Caudate nucleus (tissue), 63 donors: ENCODE measurements at places on chromosomes 6 and 20.

DNA sequence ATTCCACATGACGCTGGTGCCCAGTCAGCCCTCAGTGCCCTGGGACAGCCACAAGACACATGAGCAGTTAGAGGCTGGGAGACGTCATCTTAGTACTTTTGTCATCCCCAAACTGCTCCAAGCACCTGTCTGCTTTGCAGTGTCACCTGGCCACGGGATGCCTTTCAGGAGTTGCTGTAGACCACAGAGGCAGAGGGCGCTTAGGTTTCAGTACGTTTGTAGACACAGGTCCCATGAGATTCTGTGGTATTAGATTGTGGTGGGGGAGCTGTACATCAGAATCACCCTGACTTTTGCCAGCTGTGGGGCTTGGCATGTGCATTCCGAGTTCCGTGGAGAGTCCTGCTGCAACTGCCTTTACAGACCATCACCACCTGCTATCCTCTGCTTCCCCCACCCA lies 16.7 kb downstream of the MAVS start:
- DNase-seq: no peak

- peak; percentile 96 for DNase-seq
Observed at GRCh38 chr20:57395111-57395966, 4.1 kb downstream of the RBM38 start.

DNA sequence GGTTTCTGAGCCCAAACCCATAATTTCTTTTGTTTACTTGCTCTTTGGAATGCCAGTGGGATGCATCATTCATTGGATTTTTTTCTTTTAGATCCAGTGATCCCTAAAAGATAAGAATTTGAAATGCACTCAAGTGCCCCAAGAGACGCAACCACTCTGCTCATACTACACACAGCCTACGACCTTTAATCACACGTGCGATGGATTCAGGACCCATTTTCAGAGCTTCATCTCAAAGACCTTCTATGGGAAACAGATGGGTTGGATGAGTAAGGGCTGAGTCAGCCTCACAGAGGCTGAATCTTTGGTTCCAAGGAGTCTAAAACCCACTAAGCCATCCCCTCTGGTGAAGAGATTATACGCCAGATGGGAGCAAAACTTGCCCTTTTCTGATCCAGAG lies 265.5 kb upstream of the EXOC2 start:
- no peak for DNase-seq

DNA sequence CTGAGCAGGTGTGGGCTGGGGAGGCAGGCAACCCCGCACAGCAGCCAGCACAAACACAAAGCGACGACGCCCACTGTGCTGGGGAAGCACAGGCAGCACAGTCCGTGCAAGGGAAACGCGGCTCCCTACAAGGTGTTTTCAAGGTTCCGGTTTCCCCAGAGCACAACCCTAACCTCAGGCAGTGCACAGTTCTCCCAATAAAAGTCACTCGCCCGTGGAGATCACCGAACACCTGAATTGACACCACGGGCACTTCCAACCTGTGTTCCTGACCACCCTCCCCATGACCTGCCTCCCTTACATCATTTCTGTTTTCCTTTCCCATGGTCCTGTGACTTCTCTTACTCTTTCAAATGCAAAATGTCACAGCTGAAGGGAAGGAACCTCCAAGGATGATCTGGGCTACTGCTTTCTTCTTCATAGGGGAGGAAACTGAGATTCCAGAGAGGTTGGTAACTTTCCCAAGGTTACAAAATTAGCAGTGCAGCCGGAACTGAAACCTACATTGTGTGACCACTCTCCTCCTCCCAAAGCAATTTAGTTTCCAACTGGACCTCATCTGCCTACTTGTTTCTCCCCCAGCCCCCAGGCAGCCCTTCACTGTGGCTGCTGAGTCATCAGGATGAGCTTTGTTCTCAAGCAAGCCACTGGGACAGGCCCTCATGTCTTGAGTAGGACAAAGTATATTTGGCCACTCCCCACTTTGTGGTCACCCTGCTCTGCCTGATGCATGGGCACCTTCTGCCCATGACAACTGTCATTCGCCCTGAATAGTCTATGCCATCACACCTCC lies 125.3 kb downstream of the ATXN1 start:
- DNase-seq: no peak

DNA sequence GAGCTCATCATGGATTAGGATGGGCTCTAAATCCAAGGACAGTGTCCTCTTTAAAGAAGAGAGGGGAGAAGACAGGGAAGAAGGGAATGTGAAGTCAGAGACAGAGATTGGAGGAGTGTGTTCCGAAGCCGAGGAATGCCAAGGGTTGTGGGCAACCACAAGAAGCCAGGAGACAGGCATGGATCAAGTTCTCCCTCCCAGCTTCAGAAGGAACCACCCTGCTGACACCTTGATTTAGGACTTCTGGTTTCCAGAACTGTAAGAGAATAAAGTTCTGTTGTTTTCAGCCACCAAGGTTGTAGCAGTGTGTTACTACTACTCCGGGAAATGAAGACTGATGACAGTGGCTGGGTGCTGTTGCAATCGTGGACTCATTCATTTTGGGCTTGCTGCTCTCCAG lies 120.1 kb downstream of the RPS12 start:
- DNase-seq: no peak

DNA sequence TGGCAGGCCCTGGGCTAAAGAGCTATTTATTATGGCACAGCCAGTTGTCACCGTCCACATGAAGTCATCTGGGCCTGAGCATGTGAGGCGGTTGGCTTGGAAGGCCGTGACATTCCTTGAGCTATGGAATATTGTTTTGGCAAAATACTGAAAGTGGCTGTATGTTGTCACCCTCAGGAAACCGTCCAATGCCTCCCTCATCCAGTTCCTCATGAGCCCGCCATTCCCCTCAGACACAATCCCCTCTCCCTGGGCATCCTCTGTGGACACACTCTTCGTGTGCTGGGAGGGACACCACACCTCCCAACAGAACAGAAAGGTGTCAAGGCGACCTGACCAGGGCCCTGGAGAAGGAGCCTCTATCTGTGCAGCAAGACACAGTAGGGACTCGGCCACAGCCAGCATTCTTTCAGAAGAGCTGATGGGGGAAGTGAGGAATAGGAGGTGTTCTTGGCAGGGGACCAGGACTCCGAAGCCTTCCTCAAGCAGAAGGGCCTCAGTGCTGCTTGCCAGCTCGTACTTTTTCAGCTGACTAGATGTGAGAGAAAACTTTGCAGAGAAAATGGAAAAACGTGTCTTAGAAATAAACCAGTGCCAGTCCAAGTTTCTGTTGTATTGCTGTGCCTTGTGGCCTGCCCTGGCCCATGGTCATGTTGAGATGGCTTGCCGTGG lies 120.5 kb downstream of the SOD2 start:
- no peak for DNase-seq

- DNase-seq: peak; percentile 62
Observed at GRCh38 chr20:20492521-20493332, 124.8 kb downstream of the INSM1 start.

GRCh38 chr6:84193114-84193708 lies 34.2 kb downstream of the CEP162 start:
- DNase-seq: no peak

GRCh38 chr6:97394160-97394748 lies 111.2 kb upstream of the MMS22L start:
- DNase-seq: no peak

GRCh38 chr6:18115356-18115755 lies 7.1 kb downstream of the NHLRC1 start:
- DNase-seq: no peak

DNA sequence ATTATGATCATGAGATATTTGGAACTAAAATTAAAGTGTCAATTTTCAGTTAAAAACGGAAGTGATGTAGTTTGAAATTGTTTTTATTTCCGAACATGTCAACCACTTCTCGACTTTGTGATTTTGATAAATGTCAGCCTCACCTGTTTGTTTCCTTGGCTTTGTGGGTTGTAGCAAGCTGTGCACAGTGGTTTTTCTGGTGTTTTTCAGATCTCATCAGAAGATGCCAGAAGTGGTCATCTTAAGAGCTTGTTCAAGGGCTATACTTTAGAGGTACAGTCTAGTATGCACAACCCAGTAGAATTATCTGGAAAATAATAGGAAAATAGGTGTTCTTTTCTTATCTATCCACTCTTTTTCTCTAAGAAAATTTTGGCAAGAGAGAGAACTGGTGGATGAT lies 134.0 kb downstream of the GRIK2 start:
- DNase-seq: no peak

DNA sequence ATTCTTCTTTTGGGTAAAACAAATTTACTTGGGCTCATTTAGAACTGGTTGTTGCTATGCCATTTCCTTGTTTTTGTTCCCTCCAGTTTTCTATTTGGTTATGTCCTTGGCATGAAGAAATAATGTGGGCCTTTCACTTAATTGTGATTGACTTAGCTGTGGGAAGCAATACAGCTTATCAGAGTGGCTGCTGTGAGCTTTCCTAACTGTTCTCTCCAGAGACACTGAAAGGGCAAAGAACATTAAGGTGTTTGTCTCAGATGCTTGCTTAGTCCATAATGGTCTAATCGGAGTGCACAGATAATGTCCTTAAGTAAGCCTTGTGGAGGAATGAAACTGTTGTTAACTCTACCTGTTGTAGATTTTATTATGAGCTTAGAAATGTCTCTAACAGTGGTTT lies 56.6 kb downstream of the SH3BGRL2 start:
- no peak for DNase-seq

DNA sequence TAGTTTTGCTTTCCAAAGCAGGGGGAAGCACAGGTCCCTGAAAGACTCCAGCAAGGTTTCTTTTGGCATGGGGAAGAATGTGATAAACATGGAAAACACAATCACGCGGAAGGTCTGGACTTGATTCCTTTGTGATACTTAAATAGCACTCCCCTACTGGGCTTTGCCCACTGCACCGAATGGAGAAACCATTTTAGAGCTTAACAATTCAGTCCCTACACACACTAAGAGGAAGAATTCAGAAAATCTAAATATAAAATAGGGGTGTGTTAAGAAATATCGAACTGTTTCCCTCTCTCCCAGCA lies 71.4 kb upstream of the NHSL1 start:
- no peak for DNase-seq

DNA sequence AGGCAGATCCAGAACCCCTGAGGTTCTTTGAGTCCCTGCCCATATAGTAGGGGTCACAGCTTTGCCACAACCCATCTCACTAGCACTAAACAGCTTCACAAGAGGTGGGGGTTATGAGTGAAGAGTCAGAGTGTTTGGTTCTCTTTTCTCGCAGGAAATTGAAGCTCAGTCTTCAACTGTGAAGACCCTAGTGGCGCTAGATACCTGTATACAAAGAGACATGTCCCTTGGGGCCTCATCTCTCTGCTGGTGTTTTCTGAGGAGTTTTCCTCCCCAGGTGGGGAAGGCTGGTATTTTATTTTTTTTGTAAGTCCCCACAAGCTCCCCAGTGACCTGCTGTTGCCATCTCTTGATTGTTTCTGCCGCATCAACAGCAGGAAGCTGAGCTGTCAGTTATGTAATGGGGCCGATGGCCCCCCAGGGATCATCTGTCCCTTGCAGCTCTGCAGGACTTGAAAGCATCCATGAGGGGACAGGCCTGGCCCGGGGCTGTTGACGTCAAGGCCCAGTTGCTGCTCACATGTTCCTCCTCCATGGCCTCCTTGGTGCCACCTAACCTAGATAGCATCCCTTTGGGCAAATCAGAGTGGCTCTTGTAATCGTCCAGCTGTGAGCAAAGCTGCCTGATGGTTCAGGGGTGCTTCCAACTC lies 23.1 kb downstream of the STK35 start:
- DNase-seq: no peak

DNA sequence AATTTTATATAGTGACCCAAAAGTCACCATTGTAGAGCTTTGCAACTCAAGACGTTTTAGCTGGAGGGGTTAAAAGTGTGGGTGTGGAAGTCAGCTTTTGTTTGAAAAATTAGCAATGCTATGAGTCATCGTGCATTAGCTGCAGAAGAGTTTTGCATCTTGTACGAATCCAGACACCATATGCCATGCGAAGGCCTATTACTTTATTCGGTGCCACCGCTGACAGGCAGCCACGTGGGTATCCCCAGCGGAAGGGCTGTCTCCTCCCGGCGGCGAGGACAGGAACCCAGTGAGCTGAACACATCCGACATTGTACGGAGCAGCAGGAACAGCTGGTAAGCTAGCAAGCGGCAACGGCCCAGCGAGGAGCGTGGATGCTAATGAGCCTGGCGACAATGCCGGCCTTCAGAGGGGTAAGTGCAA lies 84.4 kb downstream of the INSM1 start:
- peak; percentile 83 for DNase-seq

GRCh38 chr20:19211252-19211651 lies 1.2 kb upstream of the SLC24A3 start:
- no peak for DNase-seq

- DNase-seq: no peak
Observed at GRCh38 chr6:13419422-13420195, 67.8 kb downstream of the GFOD1 start.

DNA sequence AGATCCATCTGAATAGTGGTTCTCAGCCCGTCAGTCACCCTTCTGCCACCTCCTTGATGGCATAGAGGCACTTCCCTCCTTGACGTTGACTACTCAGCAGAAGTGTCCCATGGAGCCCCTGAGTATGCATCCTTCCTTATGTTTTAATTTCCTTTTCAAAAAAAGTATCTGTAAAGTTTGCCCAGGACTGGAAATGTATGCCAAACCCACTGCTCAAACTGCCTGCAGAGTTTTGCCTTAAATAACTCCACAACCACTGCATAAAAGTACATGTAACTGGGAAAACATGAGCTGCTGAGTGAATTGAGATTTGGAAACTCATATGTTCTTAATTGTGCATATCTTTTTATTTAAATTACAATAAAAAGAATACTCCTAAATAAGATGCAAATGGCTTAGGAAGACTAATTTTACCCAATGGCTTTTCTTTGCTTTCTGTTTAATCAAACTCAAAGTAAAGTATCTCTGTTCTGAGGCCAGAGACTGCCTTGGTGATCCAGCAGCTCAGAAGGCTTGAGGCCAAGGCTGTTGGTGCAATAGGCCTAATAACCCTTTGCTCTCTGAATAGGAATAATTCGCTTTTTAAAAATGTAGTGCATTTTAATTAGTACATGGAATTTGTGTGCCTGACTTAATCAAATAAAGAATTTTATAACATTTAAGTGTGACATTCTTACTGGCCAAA lies 90.4 kb downstream of the FNDC1 start:
- DNase-seq: no peak

DNA sequence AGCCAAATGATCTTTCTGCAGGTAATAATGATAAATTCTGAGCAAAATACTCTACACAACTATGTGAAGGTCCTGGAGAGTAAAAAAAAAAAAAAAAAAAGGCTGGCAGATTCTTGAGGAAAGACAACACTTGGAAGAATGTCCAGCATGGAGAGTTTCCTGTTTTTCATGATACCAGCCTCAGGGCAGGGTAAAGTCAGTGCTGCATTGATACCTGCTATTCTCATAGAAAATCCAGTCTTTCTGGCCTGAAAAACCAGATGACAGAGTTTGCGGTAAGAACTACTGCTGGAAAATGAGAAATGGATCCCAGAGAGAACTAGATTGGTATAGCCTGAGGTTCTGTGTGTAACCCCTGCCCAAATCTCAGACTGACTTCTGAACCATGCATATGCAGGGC lies 89.1 kb downstream of the AFG1L start:
- DNase-seq: no peak
